GM23338 (cell line): ENCODE measurements at places on chromosomes 7 and 10.

GRCh38 chr10:24706479-24707118 lies 17.1 kb downstream of the ARHGAP21 start:
- no peak for DNase-seq

DNA sequence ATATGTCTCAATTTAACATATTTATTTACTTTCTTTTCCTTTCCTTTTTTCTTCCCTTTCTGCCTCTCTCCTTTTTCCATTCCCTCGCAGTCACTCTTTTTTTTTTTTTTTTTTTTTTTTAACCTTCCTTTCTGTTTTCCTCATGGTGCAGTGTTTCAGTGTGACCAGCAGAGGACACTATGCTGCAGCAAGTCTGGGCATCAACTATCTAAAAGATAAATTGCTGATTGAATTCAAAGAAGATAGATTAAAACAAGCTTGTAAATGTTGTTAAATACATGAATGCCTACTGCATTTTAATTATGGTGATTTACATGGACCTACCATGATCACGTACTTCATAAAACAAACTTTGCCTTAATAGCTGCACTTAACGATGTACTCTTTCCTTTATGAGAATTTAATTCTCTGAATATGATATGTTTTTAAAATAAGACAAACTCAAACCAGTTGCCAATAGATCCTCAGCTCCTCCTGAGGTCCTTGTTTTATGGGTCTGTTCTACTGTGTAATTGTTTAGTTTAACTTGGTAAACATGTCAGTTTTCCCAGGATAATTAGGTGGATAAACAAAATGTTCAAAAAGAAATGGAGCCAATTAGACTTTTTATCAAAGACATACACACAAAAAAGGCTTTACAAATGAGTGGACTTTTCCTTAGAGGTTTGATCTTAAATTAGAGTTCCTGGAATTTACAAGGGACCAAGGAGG lies 101.0 kb upstream of the AGR3 start:
- peak; percentile 58 for DNase-seq

DNA sequence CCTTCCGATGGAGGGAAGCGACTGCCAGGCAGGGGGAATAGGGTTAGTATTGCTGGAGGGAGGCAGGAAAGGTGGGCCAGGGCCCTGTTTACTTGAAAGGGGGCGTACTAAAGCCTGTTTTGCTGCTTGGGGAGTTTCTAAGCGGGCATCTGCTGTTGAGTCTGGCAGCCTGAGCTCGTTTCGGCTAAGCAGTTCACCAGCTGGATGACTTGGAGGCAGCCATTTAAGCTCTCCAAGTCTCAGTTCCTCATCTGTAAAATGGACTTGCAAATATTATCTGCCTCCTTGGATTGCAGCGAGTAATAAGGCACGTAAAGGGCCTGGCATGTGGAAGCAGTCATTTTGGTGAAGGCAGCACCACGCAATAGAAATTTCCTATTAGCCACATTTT lies 44.0 kb downstream of the LDB3 start:
- DNase-seq, result peak; percentile 57

DNA sequence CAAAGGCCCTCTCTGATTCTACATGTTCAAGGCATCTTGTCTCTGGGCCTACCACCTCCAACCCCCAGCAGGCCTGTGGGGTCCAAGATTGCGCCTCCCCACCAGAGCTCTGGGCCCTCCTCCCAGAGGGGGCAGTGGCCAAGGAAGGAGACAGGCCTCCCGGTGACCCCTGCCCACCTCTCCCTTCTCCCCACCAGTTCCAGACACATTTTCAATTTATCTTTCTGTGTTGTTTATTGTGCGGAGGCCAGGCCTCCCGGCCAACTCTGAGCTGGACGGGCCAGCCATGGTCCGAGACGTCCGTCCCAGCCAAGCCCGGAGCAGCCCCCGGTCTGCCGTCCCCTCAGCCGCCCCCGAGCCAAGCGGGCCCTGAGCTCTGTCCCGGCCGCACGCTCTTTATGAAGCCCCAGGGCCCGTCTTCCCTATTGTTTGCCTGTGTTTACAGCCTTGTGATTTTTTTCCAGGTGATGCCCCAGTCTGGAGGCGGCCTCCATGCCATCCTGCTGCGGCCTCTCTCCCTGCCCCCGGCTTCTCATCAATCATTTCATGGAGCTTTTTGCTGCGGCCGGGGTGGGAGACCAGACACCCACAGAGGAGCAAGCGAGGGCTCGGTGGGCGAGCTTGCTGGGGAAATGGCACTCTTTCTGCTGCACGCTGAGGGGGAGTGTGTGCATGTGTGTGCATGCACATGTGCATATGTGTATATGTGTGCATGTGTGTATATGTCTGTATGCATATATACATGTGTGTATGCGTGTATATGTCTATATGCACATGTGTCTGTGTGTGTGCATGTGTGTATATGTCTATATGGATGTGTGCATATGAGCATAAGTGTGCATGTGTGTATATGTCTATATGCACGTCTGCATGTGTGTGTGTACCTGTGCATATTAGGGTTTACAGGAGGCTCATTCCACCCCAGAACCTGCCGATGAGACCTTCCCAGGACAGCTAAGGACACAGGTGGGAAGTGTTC lies 52.7 kb upstream of the ELN start:
- no peak for DNase-seq

DNA sequence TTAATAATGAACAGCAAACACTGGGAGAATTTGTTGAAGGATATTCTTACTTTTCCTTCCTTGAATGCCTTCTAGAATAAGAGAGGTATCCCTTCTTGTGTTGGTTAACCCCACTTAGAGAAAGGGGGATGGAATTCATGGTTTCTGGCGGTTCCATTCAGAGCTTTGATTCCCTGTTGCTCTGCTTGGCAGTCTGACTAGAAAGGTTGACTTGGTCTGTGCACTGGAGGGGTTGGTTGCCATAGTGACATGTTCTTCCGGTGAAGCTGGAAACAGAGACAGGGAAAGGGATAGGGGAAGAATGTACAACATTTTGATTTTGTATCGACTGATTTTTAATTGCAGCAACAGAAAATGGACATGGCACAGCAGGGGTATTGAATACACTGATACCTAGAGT lies 2.5 kb downstream of the TMEM178B start:
- peak; percentile 66 for DNase-seq

DNA sequence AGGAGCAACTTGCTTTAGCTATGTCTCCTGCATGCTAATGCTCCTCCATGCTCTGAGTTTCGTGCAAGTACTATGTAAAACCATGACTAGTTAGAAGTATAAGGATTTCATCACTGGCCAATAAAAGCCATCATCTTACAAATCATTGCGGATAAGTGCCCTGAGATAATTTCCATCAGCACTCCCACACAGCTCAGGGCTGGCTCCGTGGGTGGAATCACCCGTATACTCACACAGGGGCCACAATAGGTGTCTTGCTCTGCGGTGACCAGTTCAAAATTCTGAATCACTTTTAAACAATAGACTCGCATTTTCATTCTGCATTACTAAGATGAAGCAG lies 227.4 kb downstream of the PARD3 start:
- no peak for DNase-seq

- DNase-seq, result no peak
Observed at GRCh38 chr10:46516660-46517416, 39.6 kb downstream of the GPRIN2 start.

DNA sequence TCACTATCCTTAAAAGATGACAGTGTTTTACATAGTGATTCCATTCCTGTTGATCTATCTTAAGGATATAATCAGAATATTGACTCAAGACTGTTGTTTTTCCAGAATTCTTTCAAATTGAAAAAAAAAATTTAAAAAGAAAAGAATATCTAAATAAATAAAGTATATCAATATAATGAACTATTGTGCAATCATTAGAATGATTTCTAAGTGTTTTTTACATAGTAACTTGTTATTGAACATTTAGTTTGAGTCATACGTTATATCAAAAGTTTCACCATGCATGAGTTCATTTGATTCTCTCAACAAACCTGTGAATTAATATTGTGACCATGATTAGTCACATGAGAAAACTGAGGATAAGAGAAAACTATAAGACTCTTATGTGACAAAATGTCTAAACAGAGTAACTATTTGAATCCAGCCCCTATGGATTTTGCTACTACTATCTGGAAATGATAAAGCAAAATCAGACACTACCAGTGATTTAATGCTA lies 46.1 kb downstream of the KLF6 start:
- DNase-seq, result no peak

DNA sequence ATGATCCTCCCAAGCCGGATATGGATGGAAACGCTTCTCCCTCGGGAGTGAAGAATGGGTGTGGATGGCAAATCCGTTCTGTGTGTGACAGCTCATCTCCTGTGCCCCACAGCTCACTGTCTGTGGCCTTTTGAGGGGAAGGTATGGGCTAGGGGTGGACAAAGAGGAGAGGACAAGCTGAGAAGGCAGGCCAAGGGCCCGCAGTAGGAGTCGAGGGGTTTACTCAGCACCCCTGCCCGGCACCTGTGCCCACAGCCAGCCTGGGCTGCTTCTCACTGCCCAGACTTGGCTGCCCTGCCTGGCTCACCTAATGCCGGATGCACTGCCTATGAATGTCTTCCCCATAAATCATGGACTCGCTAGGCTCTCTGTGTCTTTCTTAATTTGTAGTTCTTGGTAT lies 503.8 kb downstream of the TCERG1L start:
- DNase-seq, result no peak

DNA sequence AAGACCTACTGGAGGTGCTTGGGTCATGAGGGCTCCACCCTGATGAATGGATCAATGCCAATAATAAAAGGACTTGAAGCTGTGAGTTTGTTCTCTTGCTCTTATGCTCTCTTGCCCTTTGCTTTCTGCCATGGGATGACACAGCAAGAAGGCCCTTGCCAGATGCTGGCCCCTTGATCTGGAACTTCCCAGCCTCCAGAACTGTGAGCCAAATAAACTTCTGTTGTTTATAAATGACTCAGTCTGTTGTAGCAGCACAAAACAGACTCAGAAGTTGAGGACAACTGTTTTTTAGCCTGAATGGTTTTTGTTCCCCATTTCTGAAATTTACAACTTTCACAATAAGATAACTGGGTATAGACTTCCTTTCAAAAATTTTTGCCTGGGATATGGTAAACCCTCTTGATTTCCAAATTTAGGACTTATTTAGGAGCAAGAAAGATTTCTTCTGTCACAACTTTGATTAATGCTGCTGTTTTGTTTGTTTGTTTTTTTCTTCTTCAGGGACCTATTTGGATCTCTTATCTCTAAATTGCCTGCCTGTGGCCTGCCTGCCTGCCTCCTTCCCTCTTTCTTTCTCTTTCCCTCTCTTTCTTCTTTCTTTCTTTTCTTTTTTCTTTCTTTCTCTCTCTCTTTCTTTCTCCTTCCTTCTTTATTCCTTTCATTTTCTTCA lies 12.1 kb downstream of the ENTPD1 start:
- DNase-seq, result no peak

- peak; percentile 32 for DNase-seq
Observed at GRCh38 chr10:99370993-99371392, 41.8 kb downstream of the CNNM1 start.

DNA sequence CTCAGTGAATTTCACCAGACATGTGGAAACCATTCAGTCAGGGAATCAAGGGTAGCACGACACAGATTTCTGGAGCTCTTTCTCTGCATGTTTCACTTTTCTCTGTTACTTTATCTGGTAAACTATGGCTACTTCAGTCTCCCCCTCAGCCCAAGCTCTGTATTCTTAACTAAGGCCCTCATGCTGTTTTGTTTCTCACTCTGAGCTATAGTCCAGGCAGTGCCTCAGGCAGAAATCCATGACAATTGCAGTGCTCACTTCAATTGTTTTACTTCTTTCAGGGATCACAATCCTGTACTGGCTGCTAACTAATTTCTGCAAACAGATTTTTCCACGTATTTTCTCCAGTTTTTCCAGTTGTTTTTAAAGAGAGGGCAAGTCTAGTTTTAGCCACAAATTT lies 1599.9 kb upstream of the LRRTM3 start:
- peak; percentile 74 for DNase-seq

DNA sequence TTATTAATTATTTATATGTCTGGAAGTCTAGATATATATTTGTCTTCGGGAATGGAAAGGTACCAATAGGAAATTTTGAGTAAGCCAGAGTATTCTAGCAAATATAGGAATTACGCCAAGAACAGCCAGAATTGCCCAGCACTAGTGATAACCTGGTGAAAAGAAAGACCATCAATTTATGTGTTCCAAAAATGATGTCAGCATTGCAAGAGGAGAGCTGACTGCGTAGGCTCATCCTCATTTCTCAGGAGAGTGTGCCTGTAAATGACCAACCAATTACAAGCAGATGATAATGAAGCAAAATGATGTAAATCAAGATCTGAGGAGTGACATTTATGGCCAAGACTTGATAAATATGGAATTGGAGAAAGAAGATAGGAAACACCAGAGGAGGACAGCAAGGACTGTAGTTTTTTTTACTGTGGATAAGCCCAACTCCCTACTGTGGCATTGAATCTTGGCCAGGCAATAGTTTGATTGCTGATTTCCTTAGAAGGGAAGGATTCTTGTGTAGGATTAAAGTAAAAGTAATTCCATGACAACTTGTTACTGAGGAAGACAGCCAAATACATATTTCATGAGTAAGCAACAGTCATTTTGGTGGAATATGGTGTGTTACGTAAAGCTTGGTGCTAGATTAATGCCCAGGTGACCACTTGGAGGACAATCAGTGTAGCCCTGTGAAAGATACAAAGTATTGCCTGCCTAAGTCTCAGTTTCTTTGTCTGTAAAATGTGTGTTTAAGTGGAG lies 590.8 kb downstream of the AUTS2 start:
- no peak for DNase-seq

DNA sequence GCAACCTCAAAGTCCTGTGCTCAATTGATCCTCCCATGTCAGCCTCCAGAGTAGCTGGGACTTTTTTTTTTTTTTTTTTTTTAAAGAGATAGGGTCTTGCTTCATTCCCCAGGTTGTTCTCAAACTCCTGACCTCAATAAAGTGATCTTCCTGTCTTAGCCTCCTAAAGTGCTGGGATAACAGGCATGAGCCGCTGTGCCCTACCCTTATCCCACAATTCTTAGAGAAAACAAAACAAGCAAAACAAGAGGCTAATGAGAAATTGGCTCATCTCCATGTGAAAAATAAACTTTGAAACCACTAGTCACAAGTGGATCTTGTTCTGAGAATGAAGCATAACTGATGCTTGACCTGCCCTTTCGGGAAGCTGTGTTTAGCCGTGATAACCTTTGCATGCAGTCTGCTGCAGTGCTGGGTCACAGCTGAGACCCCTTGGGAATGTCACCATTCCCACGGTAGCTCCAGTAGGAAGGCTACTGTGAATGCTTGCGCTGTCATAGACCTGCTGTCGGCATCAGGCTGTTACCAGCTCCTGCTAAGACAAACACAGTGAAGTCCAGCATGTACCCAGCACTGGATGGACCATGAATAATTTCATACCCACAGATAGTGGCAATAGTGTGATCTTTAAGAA lies 290.7 kb upstream of the KIAA1217 start:
- DNase-seq, result no peak

GRCh38 chr10:1400101-1401070 lies 336.9 kb downstream of the ADARB2 start:
- DNase-seq, result no peak

DNA sequence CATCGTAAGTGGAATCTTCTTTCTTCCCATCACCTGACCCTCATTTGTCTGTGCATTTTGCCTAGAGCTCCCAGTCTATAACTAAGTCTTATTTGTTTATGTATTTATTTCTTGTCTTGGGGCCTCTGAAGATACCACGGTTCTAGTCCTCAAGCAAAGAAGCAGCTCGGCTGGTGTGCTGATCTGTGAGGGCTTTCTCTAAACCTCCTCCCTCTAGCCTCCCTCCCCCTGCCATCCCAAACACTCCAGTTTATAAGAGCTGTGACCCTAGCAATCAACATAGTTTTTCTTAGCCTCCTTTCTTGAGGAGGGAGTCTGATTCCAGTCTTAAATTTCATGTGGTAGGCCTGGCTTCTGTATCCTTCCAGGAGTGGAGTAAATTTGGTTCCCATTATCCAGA lies 15.7 kb upstream of the NDUFA5 start:
- DNase-seq, result peak; percentile 37
